Anterior cingulate cortex (tissue), 58 donors: ENCODE measurements at places on chromosomes 5 and 9.

DNA sequence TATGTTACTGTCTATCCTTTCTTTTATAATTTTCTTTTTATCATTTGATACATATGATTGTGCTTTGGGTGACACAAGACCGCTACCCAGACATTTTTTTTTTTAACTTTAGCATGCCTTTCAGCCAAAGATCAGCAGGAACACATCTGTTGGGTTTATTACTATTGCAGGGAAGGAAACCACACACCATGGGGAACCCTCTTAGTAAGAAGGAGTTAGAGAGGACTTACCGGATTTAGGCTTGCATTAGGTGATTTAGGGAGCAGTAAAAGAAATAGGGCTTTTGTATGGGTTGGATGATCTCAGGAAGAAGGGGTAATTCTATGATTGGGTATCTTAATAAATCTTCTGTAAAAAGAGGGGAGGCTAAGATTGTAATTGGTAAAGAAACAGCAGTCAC, 138.2 kb downstream of the SNX18 start:
- DNase-seq = no peak

- DNase-seq = no peak
Observed at GRCh38 chr5:163357636-163358035, 79.8 kb upstream of the CCNG1 start.

DNA sequence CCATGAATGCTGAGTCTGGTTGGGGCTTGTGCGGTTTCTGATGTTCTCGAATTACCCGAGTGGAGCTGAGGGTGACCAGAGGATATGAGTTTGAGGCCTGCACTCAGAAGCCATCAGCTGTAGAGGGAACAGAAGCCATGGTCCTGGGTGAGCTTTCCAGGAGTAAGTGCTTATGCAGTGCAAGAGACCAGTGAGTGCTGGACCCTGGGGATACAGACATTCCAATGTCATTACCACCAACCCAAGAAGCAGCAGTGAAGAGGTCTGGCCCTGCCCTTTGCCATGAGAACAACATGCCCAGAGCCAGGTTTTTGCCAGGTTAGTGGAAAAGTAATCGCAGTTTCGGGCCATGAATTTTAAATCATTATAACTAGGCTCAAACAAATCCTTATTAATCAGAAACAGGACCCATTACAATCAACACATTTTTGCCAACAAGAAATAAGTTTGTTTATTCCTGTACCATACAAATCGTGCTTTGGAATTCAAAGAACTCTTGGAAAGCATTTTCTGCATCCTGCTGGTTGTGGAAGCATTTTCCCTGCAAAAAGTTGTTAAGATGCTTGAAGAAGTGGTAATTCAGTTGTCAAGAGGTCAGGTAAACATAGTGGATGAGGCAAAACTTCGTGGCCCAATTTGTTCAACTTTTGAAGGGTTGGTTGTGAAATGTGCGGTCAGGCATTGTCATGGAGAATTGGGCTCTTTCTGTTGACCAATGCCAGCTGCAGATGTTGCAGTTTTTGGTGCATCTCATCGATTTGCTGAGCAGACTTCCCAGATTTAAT, 154.6 kb downstream of the SYK start:
- DNase-seq = no peak

GRCh38 chr5:154937186-154937717, 759 bp downstream of the GEMIN5 start:
- DNase-seq = no peak

- DNase-seq = no peak
Observed at GRCh38 chr5:168755548-168756093, 176.5 kb upstream of the PANK3 start.

- no peak for DNase-seq
Observed at GRCh38 chr9:13716601-13717321, 437.3 kb upstream of the MPDZ start.

DNA sequence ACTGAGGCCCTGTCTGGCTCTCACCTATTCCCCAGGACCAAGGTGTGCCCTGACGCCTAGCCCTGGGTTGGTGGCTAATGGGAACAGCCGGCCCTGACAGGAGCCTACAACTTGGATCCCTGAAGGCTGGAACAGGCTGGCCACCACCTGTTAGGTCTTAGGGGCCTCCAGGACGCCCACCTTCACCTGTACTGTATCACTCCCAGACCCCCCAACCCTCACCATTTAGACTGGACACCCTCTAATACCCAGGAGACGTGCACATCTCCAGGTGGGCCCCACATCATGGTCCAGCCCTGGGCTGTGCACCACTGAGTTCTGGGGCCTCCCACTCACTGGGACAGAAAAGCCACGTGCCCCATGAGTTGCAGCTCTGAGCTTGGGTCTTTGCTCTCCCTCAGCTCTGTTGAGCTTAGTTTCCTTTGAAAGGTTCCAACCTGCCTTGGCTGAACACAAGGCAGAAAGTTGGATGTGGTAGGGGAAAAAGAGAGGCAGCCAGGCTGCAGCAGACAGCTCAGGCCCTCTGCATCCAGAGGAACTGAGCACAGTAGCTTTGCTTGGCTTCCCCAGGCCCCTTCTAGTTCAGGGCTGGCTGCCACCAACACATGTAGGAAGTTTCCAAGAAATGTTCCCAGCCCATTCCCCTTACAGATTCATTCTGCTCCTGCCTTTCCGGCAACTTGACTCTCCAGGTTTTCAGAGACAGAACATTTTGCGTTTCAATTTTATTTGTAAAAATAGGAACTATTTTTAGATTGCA, 116.8 kb upstream of the TBC1D2 start:
- DNase-seq = no peak

DNA sequence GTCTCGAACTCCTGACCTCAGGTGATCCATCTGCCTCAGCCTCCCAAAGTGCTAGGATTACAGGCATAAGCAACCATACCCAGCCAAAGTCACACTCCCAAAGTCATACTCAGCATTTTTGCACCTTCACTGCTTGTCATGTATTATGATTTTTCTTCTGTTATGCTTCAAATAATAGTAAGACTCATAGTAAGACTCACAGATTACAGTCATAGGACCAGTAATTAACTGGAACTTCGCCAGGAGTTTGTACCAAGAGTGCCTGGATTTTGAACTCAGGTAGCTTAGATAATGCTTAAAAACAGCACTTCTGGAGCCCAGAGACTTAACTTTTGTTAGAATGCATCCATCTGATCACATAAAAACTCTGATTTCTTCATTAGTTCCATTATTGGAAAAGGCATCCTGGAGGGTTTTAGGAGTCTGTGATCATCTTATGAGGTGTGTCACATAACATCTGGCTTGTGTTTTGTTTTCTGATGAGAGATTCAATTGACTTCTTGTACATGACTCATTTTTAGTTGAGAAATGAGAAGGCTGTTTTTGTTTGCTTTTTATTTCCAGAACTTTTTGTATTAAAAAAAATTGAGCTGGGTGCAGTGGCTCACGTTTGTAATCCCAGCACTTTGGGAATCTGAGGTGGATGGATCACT, 131.5 kb downstream of the ADAMTS19 start:
- no peak for DNase-seq

DNA sequence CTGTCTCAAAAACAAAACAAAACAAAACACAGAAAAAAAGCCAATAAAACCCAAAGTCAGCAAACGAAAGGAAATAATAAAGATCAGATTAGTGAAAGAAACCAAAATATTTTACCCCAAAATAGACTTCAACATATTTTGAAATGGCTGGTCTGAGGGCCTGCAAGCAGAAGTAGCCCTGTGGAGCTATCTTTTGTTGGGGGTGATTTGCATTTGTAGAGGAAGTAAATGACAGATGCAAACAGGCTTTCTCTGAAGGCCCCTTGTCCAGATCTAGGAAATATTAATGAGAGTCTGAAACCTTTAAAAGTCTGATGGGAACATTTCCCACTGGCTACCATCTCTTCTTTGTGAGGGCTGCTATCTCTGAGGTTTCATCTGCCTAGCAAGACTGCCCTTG, 74.0 kb downstream of the GCNT4 start:
- DNase-seq = no peak

DNA sequence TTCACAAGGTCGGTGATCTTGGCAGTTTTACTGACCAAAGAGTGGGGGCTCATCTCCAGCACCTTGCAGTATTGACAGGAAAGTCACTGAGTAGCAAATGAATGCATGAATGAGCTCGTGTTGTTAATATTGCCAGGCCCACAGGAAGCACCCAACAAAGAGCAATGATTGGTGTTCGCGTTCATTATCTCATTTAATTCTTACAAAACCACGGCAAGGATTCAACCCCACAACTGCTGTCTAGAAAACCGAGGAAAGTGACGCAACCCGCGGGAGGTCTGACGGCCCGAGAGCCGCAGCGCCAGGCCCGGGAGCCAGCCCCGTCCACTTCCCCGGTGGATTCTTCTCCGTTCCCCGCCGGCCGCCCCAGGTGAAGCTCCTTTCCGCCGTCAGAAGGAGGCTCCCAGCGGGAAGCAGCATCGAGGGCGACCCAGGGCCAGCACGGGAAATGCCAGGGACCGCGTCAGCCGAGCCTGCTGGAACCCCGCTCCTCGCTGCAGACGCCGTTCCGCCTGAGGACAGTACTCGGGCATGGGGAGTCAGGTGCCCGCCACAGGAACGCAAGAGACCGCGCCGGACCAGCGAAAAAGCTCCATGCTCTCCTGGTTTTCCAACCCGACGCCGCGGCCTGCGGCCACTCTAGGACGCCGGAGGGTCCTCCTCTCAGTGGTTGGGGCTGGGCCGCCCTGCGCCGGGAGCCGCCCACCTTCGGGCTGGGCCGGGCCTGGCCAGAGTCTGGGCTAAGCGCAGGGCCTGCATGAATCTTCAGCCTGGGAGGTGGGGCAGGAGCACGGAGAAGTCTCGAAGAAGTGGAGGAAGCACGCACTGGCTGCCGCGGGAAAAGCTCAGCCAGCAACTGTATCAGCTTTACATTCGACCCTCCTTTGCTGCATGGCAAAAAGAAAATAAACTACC, 19.8 kb upstream of the FER start:
- peak; percentile 73 for DNase-seq

DNA sequence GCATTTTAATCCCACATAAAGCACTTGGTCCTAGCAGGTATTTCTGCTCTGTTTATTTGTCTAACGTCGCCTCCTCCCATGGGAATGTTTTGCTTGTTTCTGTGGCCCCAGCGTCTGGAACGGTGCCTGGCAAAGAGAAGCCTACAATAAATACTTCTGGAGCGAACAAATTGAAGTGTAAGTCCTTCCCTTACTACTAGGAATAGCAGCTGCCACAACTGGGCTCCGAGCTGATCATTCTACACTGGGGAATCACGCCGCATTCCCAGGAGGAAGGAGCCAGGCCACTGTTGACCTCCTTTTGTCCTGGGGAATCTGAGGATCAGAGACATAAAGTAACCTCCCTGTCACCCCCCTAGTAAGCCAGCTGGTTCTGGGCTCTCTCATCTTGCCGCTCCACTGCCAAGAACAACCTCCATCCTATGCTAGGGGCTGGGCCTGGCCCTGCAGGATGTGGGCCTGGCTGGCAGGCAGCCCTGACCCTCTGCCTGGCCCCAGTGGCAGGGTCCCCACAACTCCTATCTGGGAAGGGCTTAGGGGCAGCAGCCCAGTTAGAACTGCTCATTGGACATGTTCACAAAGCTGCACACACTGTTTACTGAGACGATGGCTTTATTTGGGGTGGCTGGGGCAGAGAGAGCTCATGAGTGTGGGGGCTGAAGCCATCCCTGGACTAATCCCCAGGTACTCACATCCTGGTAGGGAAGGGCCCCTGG, 82.8 kb downstream of the GTF3C4 start:
- DNase-seq = no peak

DNA sequence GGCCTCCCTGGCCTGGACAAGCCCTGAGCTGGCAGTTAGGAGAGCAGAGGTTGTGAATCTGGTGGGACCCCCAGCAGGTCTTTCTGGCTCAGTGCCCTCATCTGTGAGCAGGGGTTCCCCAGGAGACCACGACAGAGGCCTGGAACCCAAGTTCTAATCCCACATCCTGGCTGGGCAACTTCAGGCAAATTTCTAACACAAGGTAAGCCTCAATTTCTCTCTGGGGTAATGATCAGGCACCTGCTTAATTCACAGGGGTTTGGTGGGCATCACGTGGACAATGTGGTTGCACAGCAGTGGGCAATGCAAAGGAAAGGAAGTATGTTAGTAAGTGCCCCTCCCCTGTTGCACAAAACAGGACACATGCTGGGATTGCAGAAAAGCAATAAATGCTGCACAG, 1.9 kb upstream of the KCNIP1 start:
- DNase-seq = no peak

DNA sequence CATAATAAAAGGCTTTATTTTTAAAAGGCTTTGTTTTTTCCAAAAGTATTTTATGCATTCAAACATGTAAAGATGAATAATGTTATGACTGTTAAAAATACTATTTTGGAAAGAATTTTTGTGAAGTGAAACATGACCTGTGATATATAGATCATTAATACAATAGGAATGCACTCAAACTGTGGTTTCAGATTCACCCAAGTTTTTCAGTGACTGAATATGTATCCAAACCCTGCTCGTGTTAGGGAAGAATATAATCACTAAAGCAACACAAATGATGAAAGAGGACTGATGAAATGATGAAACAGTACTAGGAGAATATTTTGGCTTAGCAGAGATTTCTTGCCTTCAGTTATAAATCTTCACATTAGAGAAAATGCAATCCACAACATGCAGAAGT, 278.0 kb downstream of the ADAMTS6 start:
- DNase-seq = no peak

DNA sequence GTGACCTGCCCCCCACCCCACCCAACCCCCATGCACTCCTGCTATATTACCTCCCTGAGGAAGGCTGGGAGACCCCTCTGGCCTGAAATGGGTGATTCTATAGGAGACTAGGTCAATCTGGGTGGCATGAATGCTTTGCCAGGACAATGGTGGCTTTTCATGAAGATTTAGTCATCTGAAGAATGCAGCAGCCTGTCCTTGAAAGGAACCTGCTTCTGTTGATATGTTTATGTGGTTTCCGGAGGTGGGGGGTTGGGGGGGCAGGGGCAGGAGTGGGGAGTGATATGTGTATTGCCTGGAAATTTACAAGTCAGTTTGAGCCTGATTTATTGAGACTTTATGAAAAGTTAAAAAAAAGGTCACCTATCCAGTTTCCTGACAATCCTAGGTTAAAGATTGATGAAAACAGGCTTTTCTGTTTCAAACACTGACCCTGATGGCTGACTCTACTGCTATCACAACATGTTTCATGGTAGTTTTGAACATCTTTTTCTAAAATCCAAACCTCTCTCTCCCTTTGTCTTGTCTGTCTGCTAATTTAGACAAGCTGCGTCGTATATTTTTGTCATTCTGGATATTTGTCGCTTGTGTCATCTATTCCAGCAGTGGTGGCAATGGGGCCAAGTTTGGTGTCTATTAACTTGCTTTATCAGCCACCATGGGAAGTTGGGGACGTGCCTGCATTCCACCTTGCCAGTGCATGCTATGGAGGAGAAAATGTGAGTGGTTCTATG, 153.7 kb upstream of the EGFLAM start:
- no peak for DNase-seq

DNA sequence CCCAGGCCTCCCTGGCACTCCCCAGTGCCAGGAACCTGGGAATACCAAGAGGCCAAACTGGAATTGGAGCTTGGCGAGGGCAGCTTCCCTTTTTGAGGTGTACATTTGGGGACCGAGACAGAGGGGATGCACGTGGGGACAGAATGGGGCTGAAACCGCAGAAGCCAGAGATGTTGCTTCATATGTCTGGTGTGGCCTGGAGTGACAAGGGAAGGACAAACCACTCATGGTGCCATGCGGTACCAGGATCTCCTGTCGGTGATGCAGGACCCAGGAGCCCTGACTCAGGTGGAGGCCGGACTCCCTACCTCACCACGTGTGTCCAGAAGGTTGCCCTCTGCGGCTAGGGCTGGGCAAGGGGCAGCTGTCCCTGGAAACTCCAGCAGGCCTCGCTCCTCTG, 4.0 kb upstream of the CSF2 start:
- no peak for DNase-seq

- no peak for DNase-seq
Observed at GRCh38 chr5:177452688-177453638, 6.3 kb downstream of the PRR7 start.

- DNase-seq = no peak
Observed at GRCh38 chr5:56585999-56586691, 229.2 kb upstream of the MAP3K1 start.

GRCh38 chr9:20363233-20363632, 259.1 kb downstream of the MLLT3 start:
- no peak for DNase-seq
